ENCODE measurements at places on chromosomes 3 and 15. TPM values are rescaled to one million over a fixed set of nuclear protein-coding genes. Genes with fewer than 3 reads are reported as not detected.

- DNase-seq: no peak
These were observed 78.9 kb downstream of the GTF2E1 start for GRCh38 chr3:120821426-120821825.

DNA sequence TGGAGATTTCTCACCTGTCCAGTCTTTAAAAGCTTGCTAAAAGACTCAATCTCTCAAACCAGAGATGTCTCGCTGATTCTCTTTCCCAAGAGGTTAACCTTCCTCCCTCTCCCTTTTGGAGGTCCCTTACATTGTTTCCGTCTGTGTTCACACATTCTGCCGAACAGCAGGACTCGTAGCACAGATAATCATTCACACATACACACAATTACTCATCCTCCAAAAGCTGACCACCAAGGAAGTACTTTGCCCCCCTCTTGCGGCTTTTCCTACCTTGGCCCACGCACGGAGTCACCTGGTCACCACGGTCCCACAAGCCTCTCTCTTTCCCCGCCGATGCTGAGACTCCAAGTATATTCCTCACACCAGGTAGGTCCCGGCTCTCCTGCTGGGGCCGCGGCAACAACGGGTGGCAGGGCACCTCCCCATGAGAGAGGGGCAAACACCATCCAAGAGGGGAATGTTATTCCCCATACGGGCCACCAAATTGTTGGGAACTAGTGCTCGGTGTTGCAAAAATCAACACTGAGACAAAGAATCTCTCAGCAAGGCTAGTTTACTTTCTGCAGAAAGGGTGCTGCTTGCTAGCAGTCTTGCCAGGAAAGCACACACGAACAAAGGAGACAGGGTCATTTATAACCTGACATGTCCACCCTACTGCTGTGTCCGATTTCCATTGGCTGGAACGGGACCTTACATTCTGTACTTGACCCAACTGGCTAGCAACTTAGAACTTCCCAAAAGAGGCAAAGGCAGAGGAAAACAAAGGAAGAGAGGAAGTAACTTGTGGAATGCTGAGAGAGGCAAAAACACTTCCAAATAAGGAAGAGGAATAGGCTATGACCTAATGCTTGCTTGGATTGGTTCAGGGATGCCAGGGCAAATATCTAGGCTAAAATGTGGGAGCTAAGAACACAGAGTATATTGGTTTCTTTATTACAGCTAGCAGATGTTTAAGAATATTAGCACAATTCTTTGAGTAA is 102.1 kb upstream of the NECTIN3 start:
- peak; percentile 16 for DNase-seq

DNA sequence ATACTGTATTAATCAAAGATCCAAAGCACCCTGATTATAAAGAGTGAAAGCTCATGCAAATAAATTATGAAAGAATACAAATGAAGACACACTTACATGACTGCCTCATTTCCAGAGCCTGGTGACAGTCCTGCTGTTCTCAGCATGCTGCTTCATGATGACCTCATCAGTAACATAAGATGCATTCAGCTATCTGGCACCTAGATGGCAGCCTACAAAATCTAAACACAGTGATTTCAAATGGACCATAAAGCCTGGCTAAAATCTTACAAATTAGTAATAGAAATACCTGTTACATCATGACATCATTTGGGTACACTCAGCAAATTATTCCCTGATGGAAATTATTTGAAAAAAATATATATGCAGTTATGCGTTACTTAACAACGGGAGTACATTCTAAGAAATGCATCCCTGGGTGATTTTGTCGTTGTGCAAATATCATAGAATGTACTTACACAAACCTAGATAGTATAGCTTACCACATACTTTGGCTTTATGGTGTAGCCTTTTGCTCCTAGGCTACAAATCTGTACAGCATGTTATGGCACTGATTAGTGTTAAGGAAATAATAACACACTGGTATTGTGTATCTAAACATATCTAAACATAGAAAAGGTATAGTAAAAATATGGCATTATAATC is 207.2 kb downstream of the EPHA3 start:
- DNase-seq: no peak

DNA sequence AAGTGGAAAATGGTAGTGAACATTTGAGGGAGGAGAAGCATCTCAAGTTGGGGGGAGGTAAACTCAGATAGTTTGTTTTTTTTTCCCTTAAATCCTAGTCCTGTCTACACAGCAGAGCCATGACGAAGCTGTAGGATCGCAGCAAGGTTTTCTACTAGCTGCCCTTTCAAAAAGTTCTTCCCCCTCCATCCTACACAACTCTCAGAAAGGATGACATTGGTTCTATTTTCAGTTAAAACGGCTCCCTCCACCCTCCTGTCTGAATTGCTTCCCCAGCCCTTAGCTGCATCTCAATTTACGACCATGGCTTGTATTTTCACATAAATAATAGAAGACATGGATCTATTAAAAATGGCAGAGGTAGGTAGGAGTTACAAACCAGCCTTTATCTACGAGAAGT is 2.2 kb downstream of the HOMER2 start:
- DNase-seq: no peak

GRCh38 chr3:14404186-14404585 is 1.8 kb downstream of the SLC6A6 start:
- DNase-seq: no peak

DNA sequence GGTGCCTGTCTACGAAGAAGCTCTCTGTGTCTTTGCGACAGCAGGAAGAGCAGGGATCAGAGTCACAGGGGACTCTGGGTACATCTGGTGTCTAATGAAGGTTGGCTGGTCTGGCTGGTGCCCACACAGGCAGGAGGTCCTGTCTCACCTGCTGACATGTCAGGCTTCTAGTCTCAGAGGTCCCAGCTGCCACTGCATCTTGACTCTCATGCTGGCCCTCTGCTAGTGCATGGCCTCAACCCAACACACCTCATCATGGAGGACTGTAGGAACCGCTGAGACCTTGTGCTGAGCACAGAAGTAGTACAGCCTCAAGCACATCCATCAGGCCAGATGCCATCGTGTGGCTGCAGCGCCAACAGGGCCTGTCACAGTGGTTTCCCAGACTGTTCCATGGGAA is 206.1 kb upstream of the NR2F2 start:
- no peak for DNase-seq

The PLAAT1 gene
- total RNA-seq: 4.8 TPM

The IGSF10 gene
- total RNA-seq: 4.3 TPM

The CRYGS gene
- total RNA-seq: 0.47 TPM

DNA sequence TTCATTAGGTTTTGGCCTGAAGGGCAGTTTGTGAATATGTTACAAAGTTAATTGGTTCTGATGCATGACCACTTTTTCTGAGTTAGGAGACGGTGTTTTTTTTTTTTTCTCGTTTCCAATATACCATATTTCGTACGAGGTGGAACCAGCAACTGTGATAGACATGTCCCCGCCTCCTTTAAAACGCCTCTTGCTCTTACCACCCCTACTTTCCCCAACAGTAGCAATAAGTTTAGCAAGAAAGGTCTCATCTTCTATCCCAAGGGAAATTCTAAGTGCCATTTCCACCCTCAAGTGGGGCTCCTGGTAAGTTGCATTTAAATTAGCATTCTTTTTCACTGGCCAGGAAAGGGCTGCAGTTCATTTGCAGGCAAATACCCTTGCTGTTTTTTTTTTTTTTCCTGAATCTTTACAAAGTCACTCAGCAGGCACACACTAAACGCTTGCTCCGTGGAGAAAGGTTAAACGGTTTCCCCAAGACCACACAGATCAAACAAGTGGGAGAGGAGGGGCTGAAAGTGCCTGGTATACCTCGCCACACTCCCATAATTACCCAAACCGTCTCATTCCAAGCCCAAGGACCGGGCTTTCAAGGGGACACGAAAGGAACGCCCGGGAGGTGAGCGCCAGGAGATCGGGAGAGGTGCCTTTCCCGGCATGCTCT is 39.5 kb upstream of the MGA start:
- no peak for DNase-seq

- no peak for DNase-seq
These were observed 139.6 kb downstream of the CMSS1 start for GRCh38 chr3:99957151-99957796.

The CCDC39 gene
- total RNA-seq: not detected

DNA sequence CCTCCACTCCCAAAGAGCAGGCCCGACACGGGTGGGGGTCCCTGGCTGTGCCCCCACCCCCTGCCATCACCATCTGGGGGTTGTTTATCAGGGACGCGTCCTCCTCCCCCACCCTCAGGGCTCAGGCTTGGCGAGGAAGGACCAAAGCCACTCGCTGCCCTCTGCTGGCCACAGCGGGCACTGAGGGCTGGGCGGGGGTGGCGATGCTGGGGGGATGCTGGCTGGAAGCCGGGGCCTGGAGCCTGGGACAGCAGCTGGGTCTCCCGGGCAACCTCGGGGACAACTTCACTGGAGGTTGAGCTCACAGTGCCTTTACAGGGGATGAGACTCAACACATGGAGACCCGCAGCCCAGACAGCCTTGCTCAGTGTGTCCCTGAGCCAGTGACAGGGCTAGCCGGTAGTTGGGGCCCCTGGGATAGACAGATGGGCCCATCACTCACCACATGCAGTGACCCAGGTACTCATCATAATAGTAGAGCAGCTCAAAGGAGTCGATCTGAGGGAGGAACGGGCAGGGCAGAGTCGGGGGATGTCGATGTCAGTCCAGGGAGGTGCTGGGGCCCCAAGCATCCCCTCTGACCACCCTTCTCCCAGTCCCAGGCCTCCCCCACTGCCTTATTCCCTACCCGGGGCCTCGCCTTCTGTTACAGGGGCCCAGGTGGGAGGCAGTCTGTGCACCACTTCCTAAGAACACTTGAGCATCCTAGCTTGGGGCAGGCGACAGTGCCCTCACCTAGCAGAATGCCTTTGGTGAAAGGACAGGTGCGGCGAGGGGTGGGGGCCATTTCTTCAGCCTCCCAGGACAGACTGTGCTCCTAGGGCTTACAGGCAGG is 5.9 kb upstream of the CALML4 start:
- DNase-seq: no peak

The FBXO40 gene
- total RNA-seq: not detected

DNA sequence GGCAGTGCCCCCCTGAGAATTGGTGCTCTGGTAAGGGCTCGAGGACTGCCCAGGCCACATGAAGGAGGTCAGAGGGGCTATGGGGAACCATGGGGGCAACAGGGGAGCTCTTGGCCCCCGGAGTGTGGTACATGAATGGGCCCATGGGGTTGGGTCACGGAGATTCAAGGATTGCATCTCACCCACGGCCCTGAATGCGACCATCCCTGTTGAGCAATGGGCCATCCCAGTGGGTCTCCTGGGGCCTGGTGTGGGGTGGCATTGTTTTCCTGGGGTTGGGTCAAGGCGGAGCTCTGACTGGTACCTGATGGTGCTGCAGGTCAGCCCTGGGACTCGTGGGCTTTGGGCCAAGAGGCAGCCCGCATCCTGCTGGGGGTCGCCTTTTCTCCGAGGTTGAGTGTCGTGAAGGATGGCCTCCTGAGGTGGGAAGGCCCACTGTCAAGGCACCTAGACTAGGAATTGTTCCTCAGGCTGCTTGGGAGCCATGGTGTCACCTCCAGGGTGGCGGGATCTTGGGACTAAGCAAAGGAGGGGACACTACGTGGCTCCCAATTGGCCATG is 198.3 kb downstream of the UBE3A start:
- no peak for DNase-seq

- DNase-seq: no peak
These were observed 115.1 kb downstream of the DGKG start for GRCh38 chr3:186246941-186247340.

DNA sequence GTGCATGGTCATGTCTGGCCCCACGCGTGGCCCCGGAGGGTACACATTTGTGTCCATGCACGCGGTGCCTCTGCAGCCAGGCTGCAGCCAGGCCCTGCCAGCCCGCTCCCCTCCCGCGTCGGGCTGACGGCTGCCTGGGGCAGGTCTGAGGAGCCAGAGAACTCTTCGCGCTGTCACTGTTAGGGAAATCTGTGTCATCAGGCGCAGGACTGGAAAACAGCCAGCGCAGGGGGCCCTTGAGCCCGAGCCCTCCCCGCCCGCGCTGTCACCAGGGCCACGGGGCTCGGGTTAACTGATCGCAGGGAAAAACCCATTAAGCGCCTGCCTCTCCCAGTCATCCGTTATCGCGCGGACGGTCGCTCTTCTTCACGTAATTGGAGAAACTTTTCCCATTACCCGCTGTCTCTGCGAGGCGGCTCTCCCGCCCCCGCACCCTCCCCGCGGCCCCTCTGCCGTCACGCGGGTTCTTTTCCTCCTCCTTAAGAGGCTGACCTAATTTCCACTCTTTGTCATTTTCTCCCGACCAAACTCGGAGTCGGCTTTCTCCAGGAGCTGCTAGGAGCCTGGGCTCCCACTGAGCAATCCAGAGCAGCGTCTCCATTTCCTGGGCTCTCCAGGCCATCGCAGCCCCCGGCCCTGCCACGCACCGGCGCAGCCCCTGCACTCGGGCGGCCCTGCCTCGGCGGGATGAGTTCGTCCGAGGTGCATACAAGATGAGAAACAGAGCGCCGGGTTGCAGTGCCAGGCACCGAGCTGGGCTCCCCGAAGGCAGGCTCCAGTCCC is 57.5 kb upstream of the PRR23E start:
- peak; percentile 27 for DNase-seq

DNA sequence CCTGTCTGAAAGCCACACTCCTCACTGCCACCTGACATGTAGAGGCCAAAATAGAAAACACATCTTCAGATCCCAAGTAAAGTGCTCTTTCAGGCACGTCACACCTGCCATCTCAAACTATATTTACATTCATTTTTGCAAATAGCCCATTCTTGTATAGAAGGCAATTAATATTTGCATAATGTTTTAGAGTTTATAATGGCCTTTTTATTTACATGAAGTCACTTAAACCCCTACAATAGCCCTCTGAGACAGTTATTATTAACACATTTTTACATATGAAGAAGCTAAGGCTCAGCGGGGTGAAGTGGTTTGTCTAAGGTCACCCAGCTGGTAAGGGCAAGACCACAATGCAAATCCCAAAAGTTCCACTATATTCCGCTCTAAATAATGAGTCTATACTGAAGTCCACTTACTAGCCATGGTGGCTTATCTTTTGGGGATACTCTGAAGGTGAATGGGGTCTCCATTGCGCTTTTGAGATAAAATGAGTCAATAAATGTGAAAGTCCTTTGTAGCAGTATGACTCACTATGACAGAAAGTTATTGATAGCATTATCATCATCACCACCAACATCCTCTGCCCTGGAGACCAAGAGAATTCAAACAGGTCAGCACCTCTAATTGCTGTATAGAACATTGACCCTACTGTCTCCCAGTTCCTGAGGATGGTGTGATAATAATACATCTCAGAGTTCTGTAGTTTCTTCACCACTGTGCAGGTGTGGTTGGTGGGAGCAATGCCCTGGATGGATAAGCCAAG is 155.9 kb upstream of the BCL6 start:
- no peak for DNase-seq

DNA sequence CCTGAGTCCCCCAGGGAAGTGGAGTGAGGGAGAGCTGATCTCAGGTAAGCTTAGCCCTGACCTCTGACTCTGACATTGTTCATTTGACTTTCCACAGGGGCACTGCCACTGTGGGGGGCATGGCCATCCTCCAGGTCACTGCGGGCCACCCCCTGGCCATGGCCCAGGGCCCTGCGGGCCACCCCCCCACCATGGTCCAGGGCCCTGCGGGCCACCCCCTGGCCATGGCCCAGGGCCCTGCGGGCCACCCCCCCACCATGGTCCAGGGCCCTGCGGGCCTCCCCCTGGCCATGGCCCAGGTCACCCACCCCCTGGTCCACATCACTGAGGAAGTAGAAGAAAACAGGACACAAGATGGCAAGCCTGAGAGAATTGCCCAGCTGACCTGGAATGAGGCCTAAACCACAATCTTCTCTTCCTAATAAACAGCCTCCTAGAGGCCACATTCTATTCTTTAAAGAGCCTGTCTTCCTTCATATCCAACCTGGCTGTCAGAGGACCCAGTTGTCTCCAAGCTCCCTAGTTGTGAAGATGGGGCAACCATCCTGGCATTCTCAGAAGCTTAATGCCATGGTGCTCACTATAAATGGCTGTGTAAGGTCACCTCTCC is 1.9 kb upstream of the DISP2 start:
- DNase-seq: peak; percentile 55

GRCh38 chr3:81173514-81173913 is 587.9 kb downstream of the GBE1 start:
- no peak for DNase-seq

Data from M059J (cell line).